ENCODE measurements at places on chromosomes 2 and 18.

GRCh38 chr2:32495139-32495538 is 132.7 kb upstream of the TTC27 start:
- no peak for DNase-seq

DNA sequence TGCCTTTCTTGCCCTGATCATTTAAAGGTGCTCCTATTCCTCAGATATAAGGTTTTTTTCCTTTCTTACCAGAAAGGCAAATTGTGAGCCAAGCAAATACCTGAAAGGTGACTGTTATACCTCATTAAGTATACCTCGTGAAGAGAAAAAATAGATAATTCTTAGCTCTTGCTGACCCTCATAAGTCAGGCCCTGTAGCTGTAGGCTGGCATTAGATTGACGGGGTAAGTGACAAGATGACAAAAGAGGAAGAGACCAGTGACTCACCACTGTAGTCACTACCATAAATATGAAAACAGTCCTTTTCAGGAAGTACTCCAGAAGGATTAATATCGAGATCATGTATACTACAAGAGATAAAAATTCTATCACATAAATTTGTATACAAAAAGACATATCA is 104.6 kb downstream of the PTPN4 start:
- no peak for DNase-seq

DNA sequence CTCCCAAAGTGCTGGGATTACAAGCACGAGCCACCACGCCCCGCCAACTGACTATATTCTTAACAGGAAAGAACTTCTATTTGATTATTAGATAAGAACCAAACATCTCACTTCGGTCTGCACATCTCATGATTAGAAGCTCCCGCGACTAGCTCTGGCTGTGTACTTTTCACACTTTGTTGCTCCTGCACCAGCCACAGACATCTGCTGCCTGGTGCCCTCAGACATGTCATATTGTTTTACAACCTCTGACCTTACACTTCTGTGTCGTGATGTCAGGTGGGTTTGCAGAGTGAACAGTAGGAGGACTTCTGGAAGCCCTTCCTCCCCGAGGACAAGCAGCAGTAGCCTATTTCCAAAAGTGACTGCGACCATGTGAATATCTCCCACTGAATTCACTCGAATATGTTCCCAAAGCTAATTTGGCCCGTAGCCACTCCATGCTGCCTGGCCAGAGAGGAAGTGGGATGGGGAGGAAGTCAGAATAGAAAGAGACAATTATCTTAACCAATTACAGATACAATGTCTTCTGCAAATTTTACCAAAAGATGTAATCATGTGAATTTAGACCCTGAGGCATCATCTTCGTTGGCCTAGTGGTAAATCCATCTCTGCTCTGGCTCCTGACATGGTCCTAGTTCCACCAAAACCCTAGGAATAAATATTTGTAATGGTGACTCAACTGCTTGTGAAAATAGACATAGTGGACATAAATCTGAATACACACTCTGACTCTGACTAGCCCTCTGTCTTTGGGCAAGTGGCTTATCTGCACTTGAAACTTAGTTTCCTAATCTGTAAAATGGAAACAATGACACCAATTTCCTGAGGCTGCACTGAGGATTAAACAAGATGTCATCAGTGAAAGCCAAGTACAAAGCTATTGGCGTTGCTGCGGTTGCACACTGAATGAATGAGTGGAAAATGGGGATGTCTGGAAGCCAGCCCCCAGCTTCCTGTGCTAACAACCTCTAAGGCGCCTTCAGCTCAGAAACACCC is 406.1 kb downstream of the LRATD1 start:
- DNase-seq: no peak

DNA sequence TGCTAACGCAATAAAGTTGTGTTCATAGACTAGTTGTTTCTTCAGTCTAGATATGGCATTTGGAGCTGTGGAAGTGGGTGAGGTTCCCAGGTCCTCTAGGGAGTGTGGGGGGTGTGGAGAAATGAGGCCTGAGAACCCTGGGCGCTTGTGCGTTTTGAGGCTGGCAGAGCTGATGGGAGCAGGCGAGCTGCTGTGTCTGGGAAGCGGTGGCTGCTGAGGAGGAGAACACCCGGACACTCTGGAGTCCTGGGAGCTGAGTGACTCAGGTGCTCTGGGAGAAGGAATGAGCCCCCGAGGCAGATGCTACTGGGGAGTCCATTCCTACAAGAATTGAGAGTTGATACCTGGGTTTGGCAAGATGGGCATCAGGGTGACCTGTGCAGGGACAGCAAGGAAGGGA is 67.5 kb downstream of the LPIN1 start:
- DNase-seq: no peak

DNA sequence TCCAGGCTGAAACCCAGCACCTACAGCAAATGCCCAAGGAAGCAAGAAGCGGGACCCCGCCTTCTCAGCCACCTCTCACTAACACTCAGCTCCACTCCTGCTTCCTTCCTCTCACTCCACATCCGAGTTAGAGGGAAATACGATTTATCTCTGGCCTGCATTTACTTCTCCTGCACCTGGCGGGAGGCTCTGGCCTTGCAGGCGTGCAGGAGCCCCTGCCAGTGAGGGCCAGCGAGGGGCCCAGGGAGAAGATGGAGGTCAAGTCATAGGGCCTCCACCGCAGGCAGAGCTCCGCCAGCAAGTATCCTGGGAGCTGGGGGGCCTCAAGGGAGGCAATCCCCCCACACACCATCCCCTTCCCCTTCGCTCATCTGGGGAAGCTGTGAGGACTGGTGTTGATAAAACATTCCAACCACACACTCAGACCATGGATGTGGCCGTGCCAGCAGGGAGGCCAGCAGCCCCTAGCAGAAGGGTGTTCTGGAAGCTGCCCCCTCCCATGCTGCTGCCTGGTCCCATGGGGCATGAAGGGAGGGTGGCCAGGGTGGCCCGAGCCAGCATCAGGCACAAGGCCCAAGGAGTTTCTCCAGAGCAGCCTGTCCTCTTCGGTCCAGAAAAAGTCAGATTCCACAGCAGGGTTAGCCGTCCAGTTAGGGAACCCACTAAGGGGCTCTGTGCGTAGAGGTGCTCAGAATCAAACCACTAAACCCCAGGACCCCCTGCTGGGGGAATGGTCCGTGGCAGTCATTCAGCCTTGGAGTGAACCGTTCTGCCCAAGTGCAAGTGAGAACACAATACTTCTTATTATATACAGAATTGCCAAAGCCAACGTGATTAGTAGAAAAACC is 91.2 kb downstream of the HDAC4 start:
- DNase-seq: no peak

- no peak for DNase-seq
Measured at GRCh38 chr2:157691695-157692094, 63.0 kb upstream of the ACVR1C start.

GRCh38 chr18:52588931-52589330 is 248.9 kb downstream of the DCC start:
- DNase-seq: no peak

DNA sequence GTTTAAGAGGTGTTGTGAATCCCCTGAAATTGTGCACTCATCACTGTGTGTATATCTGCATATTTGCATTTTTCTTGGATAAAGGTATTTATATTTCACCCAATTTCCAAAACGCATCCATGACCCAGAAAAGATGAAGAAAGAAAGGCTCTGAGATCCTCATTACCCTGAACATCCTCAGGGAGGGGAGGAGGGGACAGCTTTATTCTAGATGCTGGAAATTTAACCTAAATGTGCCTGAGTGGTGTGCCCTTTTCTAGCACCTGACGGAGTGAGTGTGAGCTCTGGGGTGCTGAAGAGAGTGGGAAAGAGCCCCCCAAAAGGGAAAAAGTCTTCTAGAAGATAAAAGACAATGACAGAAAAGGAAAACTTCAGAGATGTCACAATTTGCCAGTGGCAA is 20.8 kb downstream of the CNTNAP5 start:
- DNase-seq: no peak

GRCh38 chr2:101881131-101881530 is 110.6 kb upstream of the IL1R2 start:
- DNase-seq: no peak

DNA sequence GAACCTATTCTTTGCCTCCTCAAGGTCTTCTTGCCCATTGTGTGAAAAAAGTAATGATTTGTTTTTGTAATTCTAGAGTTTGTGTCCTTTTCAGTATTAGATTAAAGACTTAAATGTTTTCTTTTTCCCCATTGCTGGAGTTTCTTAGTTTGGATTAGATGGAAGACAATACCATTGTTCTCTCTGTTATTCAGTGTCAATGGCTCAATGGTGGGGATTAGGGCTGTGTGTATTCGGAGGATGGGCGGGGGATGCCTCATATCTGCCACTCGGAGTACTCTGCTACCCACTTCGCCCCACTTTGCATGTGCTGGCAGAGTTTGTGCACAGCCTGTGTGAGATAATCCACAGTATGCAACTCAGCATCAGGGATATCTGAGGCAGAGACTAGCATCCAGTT is 90.1 kb downstream of the KLHL29 start:
- DNase-seq: no peak

DNA sequence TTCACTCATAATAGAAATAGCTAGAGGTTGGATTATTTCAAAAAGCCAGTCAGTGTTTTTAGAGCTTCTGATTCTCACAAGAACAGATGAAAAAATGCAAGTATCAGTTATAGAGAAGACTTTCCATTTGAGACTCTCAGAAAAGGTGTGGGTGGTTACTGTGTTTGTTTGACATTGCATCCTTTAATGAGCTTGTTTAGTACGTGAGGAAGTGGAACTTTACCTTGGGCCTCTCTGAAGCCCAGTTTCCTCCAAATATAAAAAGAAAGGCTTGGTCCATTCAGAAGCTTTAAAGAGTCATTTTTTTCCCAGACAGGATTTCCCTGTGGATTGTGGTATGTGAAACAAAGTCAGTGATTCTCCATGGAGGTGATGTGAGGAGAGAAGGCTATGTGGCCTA is 89.9 kb upstream of the RANBP2 start:
- no peak for DNase-seq

- DNase-seq: no peak
Measured at GRCh38 chr2:143217512-143218115, 88.4 kb downstream of the ARHGAP15 start.

DNA sequence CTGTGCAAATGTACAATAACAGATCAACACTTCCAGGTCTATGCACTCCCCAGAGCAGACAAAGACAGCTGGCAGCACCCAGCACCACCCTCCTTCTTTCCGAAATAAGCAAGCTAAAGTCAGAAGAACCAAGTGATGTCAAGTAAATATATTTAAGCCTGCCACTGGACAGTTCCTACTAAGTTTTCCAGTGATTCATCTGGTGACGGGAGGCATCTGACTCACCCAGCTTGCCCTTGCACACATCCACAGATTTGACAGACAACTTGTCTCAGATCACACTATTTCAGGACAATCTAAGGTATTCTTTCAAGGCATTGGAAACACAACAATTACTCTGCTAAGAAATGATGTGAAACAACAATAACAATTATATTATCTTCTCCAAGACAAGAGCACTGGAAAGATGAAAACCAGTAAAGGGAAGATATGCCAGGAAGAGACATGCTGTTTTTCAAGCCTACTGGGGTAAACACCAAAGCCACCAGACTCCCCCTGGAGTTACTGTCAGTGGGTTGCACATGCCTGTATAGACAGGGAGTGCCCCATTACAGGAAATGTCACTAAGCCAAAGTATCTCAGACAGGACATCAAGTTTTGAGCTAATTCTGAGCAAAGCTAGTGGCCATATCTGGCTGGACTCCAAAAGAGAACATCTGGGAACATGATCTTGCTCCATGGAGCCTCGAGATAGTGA is 287.9 kb upstream of the KLHL29 start:
- DNase-seq: no peak

DNA sequence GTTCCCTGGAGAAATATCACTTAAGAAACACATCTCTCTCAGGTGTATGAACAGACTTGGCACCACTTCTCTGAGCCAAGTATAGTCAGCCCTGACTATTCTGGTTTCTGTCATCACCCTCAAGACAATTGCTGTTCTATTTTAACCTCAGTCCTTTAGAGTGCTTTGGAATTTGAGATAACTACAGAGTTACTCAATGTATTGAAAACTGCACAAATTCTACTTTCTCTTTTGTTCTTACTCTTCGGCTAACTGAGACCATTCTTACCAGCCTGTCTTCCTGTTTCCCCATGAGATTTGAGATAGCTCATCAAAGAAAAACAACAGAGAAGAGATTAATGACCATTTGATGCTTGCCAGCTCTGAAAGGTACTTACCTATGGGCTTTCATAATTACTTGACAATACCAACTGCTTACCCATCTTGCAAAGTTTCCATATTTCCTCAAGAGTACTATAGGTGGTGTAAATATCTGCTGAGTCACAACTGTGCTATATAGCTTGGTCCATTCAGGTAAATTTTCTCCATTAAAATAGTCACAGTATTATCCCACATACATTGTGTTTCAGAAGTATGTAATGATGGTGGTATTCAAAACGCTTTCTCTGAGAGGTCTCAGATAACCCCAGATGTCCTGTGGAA is 467.5 kb upstream of the CHST9 start:
- no peak for DNase-seq

DNA sequence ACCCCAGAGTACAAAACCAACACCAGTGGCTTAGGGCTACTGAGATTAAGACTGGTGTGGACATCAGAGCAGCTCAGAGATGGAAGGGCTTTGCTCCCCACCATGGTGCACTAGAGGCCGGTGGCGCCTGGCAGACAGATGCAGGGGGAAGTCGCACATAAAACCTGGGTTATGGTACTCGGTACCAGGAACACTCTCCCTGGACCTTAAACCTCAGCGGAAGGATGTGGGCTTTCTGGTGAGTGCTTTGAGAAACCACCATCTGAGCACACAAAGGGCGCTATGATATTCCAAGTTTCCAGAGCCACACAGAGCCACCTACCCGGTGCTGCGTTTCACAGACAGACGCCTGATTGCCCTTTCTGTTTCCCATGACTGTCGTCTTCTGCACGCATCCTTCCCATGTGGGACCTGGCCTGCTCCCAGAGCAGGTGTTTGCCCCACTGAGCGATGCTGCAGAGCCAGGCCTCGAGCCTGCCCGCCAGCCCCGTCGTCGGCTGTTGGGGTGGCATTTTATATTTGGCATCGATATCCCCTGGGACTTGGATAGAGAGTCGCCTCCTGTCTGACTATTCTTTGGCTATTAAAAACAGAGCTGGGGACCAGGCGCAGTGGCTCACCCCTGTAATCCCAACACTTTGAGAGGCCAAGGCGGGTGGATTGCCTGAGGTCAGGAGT is 89.5 kb upstream of the ODC1 start:
- no peak for DNase-seq

GRCh38 chr2:6054161-6054671 is 362.0 kb downstream of the SOX11 start:
- DNase-seq: no peak

GRCh38 chr2:69177785-69178636 is 165.0 kb downstream of the ANTXR1 start:
- no peak for DNase-seq

All from stimulated activated CD4-positive, alpha-beta T cell treated with anti-CD3 and anti-CD28 coated beads, Interleukin-15, amount 100 ng/mL, for 1 hour (primary cell).